Central memory CD8-positive, alpha-beta T cell (primary cell): ENCODE measurements at places on chromosomes 11 and 22.

GRCh38 chr11:32267679-32268187, 167.6 kb downstream of the WT1 start:
- no peak overlapping the region for H3K4me3 ChIP-seq
- H3K4me1 ChIP-seq, result no peaks in the 10 kb centered on the region
- no peak overlapping the region for H3K27ac ChIP-seq
- no peak for DNase-seq
- H3K36me3 ChIP-seq, result no peaks in the 10 kb centered on the region
- peaks cover 56% of the 10 kb centered on the region for H3K27me3 ChIP-seq

DNA sequence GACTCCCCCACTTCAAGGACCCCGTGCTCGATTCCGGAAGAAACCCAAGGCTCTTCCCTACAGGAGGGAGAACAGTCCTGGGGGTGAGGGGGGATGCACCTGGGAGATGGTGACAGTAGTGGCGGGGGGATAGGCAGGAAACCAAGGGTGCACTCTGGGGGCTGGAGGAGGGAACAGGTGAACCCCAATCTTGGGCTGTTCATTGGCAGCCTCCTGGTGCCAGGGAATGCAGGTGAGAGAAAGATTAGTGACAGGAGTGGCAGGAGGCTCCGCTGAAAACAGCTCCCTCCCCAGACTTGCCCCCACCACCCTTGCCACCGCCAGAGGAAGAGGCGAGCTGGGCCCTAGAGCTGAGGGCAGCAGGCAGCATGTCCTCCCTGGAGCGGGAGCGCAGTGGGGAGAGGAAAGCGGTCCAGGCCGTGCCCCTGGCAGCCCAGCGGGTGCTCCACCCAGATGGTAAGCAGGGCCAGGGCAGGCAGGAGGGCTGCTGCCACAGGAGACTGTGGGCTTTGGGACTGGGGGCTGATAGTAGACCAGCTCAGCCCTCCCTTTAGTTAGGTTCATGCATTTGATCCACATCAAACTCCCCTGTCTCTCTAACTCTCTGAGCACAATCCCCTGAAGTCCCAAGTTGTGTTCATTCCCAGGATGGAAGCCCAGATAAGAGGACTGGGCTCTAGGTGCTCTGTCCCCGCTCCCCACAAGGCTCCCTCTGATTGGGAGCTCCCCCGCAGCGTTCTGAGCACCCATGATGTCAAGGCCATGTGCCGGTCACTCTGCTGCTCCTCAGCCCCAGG, 14.5 kb downstream of the ROBO3 start:
- peaks cover 4% of the 10 kb centered on the region for H3K36me3 ChIP-seq
- peaks cover 9% of the 10 kb centered on the region for H3K27me3 ChIP-seq
- no peak for DNase-seq
- no peak overlapping the region for H3K4me3 ChIP-seq
- H3K4me1 ChIP-seq, result peaks cover 27% of the 10 kb centered on the region
- no peak overlapping the region for H3K27ac ChIP-seq

- peaks cover 1% of the 10 kb centered on the region for H3K36me3 ChIP-seq
- no peaks in the 10 kb centered on the region for H3K4me1 ChIP-seq
- H3K4me3 ChIP-seq, result no peak overlapping the region
- no peak overlapping the region for H3K27ac ChIP-seq
Measured at GRCh38 chr11:125429174-125429707, 66.8 kb downstream of the FEZ1 start.

DNA sequence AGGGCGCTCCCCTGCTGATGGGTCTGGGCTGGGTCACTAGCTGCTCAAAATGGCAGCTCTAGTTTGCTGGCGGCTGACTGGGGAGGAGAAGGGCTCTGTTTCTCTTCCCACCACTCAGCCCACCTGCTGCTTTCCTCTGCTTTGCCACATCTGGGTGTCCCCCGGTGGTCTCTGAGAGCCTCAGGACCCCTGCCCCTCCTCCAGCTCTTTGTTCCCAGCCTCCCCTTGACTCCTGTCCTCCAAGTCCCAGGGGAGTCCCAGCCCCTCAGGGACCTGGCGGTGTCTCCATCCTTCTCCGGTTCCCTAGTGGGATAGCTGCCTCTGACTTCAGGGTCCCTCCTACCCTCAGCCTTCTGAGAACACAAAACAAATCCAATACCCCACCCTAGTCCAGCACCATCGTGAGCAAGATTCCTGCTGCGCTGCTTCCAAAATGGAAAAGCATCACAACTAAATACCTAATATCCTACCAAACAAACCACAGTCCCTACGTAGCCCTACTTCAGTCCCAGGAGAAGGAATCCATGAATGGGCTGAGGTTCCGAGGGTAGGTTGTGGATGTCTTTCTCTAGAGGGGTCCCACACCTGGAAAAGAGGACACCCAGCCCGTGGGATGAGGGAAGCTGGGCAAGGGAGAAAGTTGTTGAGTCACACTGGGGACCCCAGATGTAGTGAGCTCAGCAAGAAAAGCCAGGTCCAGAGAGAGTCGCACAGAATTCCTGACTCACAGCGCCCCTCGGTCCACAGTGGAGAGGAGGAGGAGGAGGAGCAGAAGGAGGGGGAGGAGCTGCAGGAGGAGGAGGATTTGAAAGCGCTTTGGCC, 45.0 kb upstream of the NNMT start:
- no peaks in the 10 kb centered on the region for H3K27me3 ChIP-seq
- no peak overlapping the region for H3K4me3 ChIP-seq
- H3K27ac ChIP-seq, result no peak overlapping the region
- no peak for DNase-seq
- H3K4me1 ChIP-seq, result no peaks in the 10 kb centered on the region

DNA sequence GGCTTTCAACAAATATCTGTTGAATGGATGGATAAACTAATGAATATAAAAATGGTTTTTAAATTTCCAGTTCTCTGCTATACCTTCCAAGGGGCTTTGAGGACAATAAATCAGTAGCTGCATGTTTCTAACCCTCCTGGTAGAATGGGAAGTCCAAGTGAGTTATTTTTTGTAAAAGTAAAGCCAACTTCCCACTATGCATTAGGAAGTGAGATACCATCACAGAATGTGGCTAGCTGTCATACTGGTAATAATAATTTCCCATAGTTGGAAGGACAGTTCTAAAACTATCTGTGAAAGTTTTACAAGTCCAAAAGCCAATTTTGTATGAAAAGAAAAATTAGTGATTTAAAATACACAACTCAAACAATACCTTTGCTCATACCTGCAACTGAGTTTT, 50.0 kb downstream of the TMEM123 start:
- H3K27ac ChIP-seq, result no peak overlapping the region
- no peak overlapping the region for H3K4me3 ChIP-seq
- peaks cover 33% of the 10 kb centered on the region for H3K36me3 ChIP-seq

DNA sequence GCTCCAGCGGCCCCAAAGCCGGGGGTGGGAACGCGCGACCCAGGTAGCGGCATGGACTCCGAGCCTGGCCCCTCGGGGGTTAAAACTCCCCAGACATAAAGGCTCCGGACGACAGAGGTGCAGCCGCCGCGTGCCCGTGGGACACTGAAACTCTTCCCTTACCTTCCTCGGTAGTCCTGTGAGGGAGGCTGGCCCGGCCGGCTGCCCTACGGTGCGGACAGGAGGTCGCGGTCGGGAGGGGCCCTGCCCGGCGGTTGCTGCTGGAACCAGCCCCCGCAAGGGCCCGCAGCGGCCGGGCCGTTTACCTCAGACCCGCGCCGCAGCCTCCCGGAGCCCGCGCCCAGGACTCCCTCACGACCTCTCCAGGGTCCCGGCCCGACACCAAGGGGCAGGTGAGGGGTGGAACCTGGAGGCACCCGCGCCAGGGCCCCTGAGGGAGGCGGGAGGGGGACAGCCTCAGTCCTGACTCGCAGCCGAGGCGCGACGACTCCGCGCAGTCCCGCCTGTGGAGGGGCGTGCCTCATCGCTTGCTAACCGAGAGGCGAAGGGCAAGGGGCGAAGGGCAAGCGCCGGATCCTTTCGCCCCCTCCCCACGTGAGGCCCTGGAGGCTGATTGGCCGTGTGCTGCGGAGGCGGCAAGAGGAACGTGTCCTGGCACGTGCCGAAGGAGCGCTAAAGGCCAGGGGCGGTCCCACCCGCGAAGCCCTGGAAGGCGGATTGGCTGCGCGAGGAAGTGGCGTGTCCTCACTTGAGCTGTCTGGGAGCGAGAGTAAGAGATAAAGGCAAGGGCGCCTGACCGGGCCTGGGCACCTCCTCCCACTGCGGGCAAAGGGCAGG, at the start of gene UPB1:
TSS of gene UPB1 (plus strand) at position 805 of the 837 bp plus-strand sequence. CDS start 72 bp downstream, outside the sequence.
- DNase-seq, result no peak
- no peak within 1 kb of the TSS for H3K4me3 ChIP-seq
- H3K4me1 ChIP-seq, result no peaks in the 10 kb centered on the region

- H3K36me3 ChIP-seq, result peaks cover under 1% of the 10 kb centered on the region
- no peak overlapping the region for H3K4me3 ChIP-seq
- peaks cover 27% of the 10 kb centered on the region for H3K4me1 ChIP-seq
- H3K27me3 ChIP-seq, result no peaks in the 10 kb centered on the region
- no peak for DNase-seq
Measured at GRCh38 chr22:45684169-45684568, 12.5 kb downstream of the ATXN10 start.
